ENCODE measurements at places on chromosomes 1 and 21. TPM values are rescaled to one million over a fixed set of nuclear protein-coding genes. Genes with fewer than 3 reads are reported as not detected.

DNA sequence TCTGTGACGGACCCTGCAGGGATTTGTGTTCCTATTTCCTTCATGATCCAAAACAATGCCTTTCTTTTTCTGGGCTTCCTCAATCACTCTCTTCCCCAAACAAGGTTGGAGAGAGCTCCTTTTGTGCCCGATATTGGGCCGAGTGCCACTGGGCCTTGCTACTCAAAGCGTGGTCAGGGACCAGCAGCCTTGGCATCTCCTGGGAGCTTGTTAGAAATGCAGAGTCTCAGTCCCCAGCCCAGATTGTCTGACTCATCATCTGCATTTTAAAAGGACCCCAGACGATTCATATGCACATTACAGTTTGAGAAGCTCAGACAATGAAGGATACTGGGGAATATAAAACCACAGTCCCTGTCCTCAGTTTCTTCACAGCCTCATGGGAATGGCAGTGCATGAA lies 19.9 kb downstream of the ADORA1 start:
- H3K4me3 ChIP-seq, result no peak overlapping the region
- H3K36me3 ChIP-seq, result no peaks in the 10 kb centered on the region
- H3K27me3 ChIP-seq, result no peaks in the 10 kb centered on the region
- H3K27ac ChIP-seq, result no peak overlapping the region
- peaks cover 36% of the 10 kb centered on the region for H3K4me1 ChIP-seq

Gene CD1D
- total RNA-seq, result 0.77 TPM

Gene C1orf105
- total RNA-seq, result 0.34 TPM

Gene TSPAN1
- total RNA-seq, result not detected

Gene UBIAD1
- 17.7 TPM for total RNA-seq

- DNase-seq, result no peak
- no peak overlapping the region for H3K4me3 ChIP-seq
- no peaks in the 10 kb centered on the region for H3K4me1 ChIP-seq
- H3K27me3 ChIP-seq, result no peaks in the 10 kb centered on the region
Observed at GRCh38 chr1:79460773-79461436, 454.4 kb upstream of the ADGRL4 start.

GRCh38 chr1:35931446-35932157 lies 697 bp downstream of the AGO3 start:
- peak overlapping the region; percentile 92 for H3K27ac ChIP-seq
- no peaks in the 10 kb centered on the region for H3K27me3 ChIP-seq
- H3K36me3 ChIP-seq, result no peaks in the 10 kb centered on the region
- peak; percentile 64 for DNase-seq

DNA sequence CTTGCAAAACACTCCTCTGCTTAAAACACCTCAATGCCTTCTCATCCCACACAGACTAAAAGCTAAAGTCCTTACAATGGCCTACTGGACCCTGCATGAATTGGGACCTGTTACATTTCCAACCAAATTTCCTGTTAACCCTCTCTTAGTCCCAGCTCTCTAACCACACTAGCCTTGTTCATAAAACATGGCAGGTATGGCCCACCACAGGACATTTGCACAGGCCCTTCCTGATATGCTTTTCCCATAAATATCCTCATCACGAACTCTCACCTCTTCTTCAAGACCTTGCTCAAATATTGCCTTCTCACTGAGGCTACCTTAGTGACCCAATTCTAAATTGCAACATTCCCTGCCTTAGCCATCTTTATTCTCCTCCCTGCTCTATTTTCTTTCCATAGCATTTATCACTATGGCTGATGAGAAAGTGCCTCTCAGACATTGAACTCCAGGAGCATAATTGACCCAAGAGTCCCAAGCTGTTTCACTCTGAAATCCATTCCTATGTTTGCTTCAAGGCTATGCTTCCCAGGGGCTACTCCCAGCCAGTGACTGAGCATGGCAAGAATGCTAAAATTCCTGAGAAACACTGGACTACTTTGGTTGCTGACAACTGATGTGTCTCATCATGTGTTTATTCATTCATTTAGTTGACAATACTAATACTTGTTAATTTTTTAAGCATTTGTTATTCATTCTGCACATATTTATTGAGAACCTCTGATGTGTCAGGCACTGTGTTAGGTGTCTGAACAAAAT lies 2.7 kb upstream of the PALMD start:
- H3K4me3 ChIP-seq, result no peak overlapping the region
- H3K27ac ChIP-seq, result no peak overlapping the region
- peaks cover 23% of the 10 kb centered on the region for H3K4me1 ChIP-seq
- no peak for DNase-seq
- H3K36me3 ChIP-seq, result no peaks in the 10 kb centered on the region

- DNase-seq, result no peak
- no peaks in the 10 kb centered on the region for H3K4me1 ChIP-seq
- no peak overlapping the region for H3K4me3 ChIP-seq
- H3K27me3 ChIP-seq, result no peaks in the 10 kb centered on the region
- H3K36me3 ChIP-seq, result no peaks in the 10 kb centered on the region
Observed at GRCh38 chr1:157558119-157558518, 5.8 kb upstream of the FCRL5 start.

Gene C1orf53
- 5.4 TPM for total RNA-seq

DNA sequence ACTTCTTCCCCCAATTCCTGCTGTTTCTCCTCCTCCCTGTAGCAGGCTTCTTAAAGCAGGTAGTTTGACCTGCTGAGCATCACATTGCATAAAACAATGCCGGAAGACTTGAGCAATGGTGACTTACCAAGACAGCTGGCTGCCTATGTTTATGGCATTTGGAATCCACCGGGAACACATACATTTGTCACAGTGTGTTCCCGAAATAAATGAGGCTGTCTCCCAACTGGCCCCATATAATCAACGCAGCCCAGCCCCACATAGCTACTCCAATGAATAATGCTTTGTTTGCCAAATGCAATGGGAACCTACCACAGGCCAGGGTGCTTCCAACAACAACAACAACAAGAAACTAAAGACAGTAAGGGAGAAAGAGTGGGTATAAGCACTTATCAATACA lies 186.1 kb upstream of the MAP1LC3C start:
- DNase-seq, result no peak
- no peaks in the 10 kb centered on the region for H3K36me3 ChIP-seq
- H3K4me1 ChIP-seq, result peaks cover 9% of the 10 kb centered on the region
- no peak overlapping the region for H3K4me3 ChIP-seq

- no peaks in the 10 kb centered on the region for H3K36me3 ChIP-seq
- DNase-seq, result no peak
- no peak overlapping the region for H3K27ac ChIP-seq
- no peaks in the 10 kb centered on the region for H3K4me1 ChIP-seq
- no peak overlapping the region for H3K4me3 ChIP-seq
Observed at GRCh38 chr21:25507522-25507921, 99.8 kb downstream of the MRPL39 start.

GRCh38 chr1:233005703-233006102 lies 55.3 kb downstream of the NTPCR start:
- no peak overlapping the region for H3K4me3 ChIP-seq
- H3K4me1 ChIP-seq, result peaks cover 11% of the 10 kb centered on the region
- no peaks in the 10 kb centered on the region for H3K27me3 ChIP-seq
- H3K36me3 ChIP-seq, result no peaks in the 10 kb centered on the region
- DNase-seq, result no peak

DNA sequence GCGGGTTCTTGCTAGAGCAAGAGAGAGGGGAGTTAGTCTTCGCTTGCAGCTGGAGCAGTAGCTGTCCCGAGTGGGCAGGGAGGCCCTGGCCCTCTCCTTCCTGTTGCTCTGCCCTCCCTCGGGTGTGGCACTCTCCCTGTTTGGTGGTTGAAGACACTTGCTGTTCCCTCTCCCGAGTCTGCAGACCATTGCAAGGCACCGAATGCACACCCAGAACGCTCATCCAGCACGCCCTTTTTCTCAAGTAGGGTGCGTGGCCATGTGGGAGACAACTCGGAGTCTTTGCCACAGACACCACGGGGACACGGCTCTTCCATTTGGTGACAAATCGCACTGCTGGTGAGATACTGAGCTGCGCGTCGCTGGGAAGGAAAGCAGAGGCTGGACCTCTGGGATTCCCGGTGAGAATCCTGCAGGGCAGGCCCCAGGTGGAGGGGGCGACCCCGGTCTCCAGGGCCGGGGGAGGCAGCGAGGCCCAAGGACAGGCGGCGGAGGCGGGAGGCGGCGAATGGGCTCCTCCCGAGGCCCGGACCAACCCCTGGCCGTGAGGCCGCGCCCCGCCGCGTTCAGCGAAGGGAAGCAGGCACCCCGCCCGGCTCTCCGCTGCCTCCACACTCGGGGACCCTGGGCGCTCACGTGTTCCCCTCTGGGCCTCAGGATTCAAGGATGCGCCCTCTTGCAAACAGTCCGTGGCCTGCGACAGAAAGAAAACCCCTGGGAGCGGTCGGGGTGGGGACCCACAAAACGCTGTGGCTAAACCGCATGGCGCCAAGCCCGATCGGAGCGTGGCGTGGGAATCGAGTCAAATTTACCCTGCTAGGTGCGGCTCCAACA lies 10.4 kb upstream of the TMEM200B start:
- H3K27me3 ChIP-seq, result no peaks in the 10 kb centered on the region
- no peak overlapping the region for H3K4me3 ChIP-seq
- H3K27ac ChIP-seq, result no peak overlapping the region
- no peaks in the 10 kb centered on the region for H3K4me1 ChIP-seq

Gene TMPRSS15
- total RNA-seq, result not detected

Gene ARTN
- 2.9 TPM for total RNA-seq

DNA sequence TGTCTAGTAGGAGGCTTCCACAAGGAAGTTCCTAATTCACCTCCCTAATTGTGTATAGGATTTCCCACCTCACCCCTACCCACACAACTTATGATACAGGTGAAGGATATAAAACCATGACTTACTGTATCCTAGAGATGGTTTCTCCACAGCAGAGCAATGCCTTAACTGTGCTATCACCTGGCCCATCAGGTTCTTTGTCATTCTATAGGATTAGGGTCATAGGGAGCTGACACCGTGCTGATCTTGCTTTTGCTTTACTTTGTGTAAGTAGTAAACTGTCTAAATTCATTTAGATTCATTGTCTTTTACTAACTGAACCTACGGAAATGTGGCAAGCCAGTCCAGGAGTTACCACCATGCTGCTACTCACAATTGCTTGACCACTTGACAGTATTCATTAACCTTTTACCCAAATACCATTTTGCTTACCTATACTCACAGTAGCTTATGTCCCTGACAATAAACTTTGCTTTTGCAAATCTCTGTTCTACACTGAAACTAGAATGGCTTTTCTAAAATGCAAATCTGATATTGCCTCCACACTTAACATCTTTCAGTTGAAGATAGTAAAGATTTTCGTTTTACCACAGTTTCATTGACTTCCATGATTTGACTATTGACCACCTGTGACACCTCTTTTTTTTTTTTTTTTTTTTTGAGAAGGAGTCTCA lies 147.6 kb downstream of the IFI44 start:
- H3K27ac ChIP-seq, result no peak overlapping the region
- H3K27me3 ChIP-seq, result no peaks in the 10 kb centered on the region
- no peak overlapping the region for H3K4me3 ChIP-seq
- H3K4me1 ChIP-seq, result no peaks in the 10 kb centered on the region
- no peaks in the 10 kb centered on the region for H3K36me3 ChIP-seq

DNA sequence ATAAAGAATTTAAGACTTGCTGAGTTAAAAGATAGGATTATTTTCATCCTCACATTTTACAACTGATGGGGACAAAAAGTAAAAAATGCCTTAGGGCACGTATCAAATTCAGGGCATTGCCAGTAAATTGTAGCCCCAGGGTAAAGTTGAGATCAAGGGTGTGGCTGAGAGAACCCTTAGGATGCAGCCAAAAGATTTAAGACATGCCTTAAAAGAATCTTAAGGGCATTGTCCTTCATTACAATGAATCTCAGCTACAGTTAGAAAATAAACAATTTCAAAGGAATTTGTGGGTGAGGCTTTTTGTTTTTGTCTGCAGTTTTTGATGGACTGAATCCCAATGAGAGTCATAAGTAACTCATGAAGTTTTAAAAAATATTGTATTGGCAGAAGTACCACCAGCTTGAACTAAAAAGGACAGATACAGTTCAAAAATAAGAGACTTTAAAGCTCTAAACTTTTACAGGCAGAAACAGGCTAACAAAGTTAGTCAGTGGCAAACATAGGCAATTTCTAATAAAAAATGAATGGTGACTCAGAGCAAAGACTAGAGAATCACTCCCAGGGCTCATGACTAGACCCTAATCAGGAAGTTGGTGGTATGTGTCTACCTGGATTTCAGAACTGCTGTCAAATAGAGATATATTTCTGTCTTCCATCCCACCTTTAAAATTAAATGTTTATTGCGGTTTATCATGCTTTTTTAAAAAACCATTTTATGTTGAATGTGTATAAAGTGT lies 165.1 kb upstream of the SNX7 start:
- DNase-seq, result no peak
- H3K4me3 ChIP-seq, result no peak overlapping the region
- no peak overlapping the region for H3K27ac ChIP-seq
- H3K4me1 ChIP-seq, result no peaks in the 10 kb centered on the region
- H3K36me3 ChIP-seq, result no peaks in the 10 kb centered on the region
- no peaks in the 10 kb centered on the region for H3K27me3 ChIP-seq

Gene FGR
- total RNA-seq, result not detected

Gene DMAP1
- total RNA-seq, result 22.3 TPM

DNA sequence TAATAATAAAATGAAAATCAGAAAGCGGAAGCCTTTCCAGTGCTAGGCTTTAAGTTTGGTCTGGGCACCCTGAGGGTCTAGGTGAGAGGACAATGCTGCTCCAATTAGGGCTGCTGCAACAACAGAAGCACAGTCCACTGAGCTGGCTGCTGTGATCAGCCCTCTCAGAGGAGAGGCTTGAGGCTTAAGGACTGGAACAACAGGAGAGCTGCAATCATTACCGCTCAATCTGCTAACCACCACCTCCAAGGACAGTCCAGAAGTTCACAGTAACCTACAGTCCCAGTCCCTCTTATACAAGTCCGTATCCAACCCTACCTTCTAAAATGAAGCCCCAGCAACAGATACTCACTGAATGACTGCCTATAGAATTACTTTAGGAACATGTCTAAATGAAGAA lies 62.1 kb downstream of the USP24 start:
- H3K4me1 ChIP-seq, result peaks cover 5% of the 10 kb centered on the region
- H3K27ac ChIP-seq, result no peak overlapping the region
- DNase-seq, result peak; percentile 44
- no peak overlapping the region for H3K4me3 ChIP-seq
- peaks cover 14% of the 10 kb centered on the region for H3K36me3 ChIP-seq

DNA sequence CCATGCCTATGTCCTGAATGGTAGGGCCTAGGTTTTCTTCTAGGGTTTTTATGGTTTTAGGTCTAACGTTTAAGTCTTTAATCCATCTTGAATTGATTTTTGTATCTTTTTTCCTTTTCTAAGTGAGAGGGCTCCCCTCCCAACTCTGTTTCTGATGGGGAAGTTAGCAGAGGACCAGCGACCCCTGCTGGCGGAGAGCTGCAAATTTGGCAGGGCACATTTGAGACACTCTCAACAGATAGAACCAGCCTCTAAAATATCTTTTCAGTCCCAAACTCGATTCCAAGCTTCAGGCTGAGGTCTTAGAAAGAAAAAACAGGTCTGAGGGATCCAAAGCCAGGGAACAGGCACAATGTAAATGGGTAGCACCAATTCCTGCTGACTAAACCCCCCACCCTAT lies 32.5 kb downstream of the LRRC3 start:
- H3K4me3 ChIP-seq, result no peak overlapping the region
- no peaks in the 10 kb centered on the region for H3K4me1 ChIP-seq
- no peaks in the 10 kb centered on the region for H3K36me3 ChIP-seq
- H3K27ac ChIP-seq, result no peak overlapping the region
- H3K27me3 ChIP-seq, result no peaks in the 10 kb centered on the region

- peaks cover 9% of the 10 kb centered on the region for H3K4me1 ChIP-seq
- no peaks in the 10 kb centered on the region for H3K27me3 ChIP-seq
- peak; percentile 49 for DNase-seq
- H3K27ac ChIP-seq, result no peak overlapping the region
Observed at GRCh38 chr1:4150262-4150661, 250.2 kb upstream of the C1orf174 start.

Gene TINAGL1
- total RNA-seq, result not detected

- no peak overlapping the region for H3K4me3 ChIP-seq
- no peaks in the 10 kb centered on the region for H3K36me3 ChIP-seq
- no peak overlapping the region for H3K27ac ChIP-seq
Observed at GRCh38 chr1:67700692-67701410, 15.8 kb downstream of the GADD45A start.

Gene S100A1
- 0.74 TPM for total RNA-seq
